Activated CD4-positive, alpha-beta T cell treated with anti-CD3 and anti-CD28 coated beads, Interleukin-2, amount 50 U/mL, for 24 hours (primary cell): ENCODE measurements at places on chromosomes 11 and 22.

GRCh38 chr11:119739975-119740374, 11.0 kb upstream of the NECTIN1 start:
- DNase-seq = no peak

GRCh38 chr11:10301656-10302358, 3.1 kb upstream of the ADM start:
- DNase-seq = no peak

DNA sequence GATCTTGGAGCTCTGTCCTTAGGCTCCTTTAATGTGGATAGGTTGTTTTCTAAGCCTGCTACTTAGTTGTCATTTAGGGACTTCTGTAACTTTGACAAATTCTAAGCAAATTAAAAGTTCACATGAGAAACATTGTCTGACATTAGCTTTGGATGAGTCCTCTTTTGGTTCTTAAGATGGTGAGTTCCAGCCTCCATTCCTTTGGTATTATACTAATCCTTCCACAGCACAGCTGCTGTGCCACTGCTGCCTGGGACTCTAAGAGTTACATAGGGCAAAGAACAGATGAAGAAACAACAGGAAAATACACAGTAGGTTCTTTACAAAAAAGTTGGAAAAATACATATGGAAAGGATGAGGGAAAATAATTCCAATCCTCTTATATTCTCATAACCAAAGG, 25.3 kb upstream of the PIK3C2A start:
- DNase-seq = no peak

DNA sequence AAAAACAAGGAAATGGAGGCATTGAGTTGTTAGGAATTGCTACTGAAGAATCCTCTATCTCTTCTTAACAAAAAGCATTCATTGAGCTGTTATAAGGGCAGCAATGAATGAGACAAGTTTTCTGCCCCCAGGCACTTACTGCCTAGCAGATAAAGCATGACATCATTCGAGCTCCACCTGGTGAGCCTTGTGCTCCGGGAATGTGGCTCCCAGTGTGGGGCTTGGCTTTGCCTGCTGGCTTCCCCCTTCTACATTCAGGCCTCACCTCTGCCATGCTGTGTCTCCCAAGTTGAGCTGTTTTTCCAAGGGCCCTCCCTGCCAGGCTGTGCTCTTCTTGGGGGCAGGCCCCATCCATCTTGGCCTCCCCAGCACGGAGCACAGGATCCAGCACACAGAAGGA, 56.9 kb upstream of the EIF3D start:
- no peak for DNase-seq

DNA sequence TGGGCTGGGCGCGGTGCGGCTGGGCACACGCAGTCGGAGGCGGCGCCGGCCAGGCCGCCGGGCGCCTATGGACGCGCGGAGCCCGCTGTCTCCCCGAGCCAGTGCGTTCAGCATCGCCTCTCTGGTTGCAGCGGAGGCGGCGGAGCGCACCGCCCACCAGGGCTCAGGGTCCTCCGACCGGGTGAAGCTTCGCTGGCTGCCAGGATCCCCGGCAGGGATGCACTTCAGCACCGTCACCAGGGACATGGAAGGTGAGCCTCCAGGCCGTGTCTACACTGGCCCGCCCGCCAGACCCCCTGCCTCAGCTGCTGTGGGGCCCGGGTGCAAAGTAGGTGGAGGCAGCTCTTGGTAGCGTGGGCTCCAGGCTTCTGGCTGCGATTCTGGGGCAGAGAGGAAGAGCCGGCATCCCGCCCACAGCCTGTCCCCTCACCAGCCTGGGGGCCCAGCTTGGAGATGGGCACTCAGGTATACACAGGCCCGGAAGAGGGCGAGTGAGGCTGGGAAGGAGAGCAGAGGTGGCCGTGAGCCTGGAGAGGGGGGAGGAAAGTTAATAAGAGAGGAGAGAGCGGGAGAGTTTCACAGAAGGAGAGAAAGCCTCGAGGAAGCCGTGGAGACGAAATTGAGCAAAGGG, 1.0 kb upstream of the TBX1 start:
- no peak for DNase-seq

- no peak for DNase-seq
Measured at GRCh38 chr11:66157182-66157864, 87.3 kb downstream of the PACS1 start.

- no peak for DNase-seq
Measured at GRCh38 chr11:118602331-118602730, 5.1 kb upstream of the PHLDB1 start.

- DNase-seq = no peak
Measured at GRCh38 chr11:12540913-12541582, 133.2 kb upstream of the TEAD1 start.

DNA sequence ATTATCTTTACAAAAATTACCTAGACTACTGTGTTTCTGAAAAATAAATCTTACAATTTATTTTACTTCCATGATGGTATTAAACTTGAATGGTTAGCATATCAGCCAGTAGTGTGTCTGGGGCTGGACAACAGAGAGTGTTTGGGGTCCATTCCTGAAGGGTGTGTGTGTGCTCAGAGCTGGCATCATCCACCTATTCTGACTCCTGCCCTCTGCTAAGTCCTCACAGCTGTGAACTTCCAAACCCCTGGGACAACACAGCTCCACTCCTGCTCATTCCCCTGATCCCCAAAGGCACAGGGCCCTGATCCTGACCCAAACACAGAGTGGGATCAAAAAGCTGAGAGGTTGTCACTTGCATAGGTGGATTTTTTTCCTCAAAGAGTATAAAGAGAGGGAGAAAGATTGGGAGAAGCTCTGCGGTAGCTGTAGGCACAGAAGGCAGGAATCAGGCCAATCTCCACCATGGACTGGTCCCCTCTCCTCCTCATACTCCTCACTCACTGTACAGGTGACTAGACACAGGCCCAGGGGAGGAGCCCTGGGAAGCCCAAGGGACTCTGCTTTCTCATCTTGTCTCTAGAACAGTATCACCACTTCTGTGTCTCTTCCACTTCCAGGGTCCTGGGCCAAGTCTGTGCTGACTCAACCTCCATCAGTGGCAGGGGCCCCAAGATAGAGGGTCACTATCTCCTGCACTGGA, 55.7 kb upstream of the TOP3B start:
- DNase-seq = no peak

- no peak for DNase-seq
Measured at GRCh38 chr11:63445118-63445517, 45.8 kb downstream of the PLAAT5 start.

GRCh38 chr11:126101251-126101929, 38.7 kb upstream of the CDON start:
- DNase-seq = no peak

DNA sequence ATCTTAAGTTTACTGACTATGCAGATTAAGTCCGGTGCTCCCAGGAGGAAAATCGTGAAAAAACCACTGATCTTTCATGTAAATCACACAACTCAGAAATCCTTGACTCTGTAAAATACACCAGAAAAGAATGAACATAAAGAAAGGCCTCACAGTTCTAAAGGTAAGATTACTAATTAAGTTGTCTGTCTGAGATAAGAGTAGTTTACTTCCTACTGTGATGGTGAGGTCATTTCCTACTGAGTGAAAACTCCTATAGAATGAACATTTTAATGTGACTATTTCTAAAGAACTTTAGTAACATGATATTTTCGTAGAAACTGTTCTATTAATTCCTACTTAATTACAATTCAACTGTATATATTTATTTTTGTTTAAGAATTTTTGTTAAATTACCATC, 774.4 kb upstream of the CHORDC1 start:
- DNase-seq = no peak

DNA sequence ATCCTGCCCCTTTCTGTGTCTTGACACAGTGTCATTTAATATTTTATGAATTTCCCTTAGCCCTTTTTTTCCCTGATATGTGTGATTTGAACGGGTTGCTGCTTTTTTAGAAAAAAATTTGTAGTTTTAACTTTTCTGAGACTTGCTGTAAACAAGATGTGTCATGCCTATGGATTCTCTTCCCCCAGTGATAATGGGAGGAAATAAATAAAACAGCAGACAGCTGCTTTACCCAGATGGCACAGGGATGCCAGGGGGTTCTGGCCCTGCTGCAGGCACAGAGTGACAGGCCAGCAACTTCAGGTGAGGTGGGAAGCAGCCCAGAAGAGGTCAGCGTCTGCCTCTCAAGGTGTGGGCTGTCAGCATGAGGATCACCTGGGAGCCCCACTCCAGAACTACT, 266.9 kb downstream of the KIRREL3 start:
- DNase-seq = no peak

DNA sequence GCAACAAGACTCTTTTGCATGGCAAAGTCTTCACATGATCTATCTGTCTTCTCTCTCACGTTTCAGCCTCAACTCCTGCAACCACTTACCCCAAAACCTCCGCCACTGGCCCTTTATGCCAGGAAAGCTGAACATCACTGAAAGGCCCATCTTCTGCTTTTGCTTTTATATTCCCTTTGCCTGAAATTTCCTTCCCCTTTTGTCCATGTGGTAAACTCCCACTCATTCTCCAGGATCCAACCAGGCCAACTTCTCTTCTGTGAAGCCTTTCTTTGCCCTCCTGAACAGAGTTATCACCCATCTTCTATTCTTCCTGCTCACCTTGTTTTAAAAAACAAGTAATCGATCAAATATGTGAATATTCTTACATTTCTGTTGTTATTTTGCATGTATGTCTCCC, 117.8 kb downstream of the WNT11 start:
- no peak for DNase-seq

DNA sequence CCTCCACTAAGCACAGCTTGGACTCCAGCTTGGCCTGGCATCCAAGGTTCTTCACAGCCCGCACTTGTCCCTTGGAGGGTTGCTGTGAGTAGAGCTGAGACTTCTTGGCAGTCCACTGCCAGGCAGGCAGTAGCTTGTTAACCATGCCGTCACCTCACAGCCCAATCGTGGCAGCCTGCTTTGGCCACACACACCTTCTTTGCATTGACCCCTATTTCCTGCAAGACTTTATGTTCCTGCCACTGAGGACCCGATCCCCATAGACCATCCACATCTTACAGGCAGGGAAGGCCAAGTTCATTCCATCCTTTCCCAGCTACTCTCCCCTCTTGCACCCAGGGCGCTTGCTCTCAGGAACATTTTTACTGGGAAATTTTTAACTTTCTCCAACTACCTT, 2.5 kb upstream of the PYGM start:
- DNase-seq = no peak

GRCh38 chr11:84522331-84522730, 1104.8 kb downstream of the DLG2 start:
- no peak for DNase-seq

DNA sequence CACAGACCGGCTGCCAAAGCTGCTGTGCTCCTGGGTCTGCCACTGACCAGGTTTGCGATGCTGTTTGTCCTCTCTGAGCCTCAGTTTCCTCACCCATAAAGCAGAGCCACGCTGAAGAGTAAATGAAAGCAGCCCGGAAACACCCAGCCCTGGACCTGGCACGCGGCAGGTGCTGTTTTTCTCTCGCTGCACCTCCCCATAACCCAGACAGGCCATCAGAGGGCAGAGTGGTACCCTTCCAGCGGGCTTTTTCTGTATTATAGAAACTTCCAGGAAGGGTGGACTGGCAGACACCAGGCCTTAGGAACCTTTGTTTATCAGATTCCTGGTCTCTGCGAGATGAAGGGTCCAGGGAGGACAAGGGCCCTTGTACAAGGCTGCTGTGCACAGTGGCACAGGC, 17.9 kb upstream of the FGF19 start:
- DNase-seq = no peak

DNA sequence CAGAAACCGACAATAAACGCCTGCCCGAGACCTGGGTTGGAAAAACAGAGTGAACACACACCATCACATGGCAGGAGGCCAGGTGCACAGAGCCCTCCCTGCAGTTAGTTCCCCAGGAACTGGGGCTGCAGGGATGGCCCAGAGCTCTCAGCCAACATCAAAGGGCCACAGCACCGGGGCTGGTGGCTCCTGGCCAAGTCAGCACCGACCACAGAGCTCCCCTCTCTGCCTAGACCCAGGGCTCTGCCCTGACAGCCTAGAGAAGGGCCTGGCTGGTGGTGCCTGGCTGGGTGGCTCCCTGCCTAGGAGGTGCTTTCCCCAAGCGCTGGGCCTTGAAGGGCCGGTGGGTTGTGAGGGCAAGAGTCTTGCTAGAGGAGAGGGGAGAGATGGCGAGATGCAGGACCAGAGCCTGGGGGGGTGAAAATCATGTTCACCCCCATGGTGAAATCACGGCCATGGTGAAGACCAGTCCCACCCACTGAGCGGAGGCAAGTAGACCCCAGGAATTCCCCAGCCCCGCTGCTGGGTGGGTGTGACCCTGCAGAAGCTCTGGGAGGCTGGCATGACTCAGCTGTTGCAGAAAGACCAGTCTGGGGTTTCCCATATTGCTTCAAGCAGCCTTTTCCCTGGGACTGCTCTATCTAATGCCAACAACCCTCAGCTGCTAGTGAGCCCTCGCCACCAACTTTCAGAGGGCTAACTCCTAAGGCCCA, 7.2 kb upstream of the BID start:
- DNase-seq = peak; percentile 60

DNA sequence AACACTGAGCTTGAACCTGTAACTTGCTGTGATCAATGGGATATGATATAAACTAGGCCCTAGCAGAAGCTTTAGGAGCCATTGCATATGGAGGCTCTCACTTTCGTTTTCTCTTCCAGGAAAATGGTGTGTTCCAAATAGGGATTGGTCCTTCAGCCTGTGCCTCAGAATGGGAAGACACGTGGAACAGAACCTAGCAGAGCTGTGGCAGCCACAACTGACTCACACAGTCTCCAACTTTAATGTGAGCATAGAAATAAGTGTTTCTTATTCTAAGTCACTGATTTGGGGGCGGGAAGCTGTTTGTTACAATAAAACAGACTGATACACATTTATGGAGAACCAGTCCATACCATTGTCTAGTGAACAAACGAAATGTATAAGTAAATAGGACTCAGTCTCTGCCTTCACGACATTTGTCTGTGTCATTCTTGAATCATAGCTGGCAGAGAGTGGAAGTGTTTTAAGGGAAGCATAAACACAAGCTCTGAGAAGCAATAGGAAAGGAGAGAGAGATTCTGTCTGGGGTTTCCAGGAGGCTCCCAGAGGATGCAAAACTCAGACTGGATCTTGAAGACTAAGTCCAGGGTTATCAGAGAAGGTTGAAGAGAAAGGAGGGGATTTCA, 97.3 kb downstream of the GALNT18 start:
- no peak for DNase-seq

DNA sequence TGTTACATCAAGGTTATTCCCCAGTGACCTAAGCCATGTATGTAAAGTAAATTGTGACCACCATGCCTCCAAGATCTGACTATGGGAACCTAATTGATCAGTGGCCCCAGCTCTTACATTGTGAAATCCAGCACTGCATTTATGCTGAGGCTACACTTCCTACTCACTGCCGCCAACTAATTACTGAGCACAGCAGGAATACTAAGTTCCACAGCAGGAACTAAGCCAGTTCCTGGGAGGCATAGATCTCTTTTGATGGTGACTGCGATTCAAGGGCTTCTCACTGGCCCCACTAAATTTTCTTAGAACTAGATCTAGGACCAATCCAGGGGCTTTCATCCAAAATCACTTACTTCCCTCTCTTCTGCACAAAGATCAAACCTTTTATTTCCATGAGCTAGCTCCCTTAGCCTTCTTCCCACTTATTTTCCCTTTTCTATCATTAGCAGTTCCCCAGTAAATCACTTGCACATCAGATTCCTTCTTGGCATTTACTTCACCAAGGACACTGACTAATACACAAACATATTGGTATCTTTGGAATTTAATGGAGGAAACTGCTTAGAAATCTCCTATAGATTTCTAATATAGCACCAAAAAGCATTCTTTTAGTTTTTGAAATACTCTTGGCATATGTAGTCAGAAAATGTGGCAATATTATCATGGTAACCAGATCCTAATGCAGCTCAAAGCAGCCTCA, 46.0 kb downstream of the CNTN5 start:
- no peak for DNase-seq

- DNase-seq = no peak
Measured at GRCh38 chr11:128903248-128904061, 12.3 kb downstream of the KCNJ5 start.

- DNase-seq = no peak
Measured at GRCh38 chr11:121024989-121025388, 1.1 kb downstream of the TBCEL start.
